Midbrain (tissue), 1 donor: ENCODE measurements at places on chromosomes 6 and 20.

DNA sequence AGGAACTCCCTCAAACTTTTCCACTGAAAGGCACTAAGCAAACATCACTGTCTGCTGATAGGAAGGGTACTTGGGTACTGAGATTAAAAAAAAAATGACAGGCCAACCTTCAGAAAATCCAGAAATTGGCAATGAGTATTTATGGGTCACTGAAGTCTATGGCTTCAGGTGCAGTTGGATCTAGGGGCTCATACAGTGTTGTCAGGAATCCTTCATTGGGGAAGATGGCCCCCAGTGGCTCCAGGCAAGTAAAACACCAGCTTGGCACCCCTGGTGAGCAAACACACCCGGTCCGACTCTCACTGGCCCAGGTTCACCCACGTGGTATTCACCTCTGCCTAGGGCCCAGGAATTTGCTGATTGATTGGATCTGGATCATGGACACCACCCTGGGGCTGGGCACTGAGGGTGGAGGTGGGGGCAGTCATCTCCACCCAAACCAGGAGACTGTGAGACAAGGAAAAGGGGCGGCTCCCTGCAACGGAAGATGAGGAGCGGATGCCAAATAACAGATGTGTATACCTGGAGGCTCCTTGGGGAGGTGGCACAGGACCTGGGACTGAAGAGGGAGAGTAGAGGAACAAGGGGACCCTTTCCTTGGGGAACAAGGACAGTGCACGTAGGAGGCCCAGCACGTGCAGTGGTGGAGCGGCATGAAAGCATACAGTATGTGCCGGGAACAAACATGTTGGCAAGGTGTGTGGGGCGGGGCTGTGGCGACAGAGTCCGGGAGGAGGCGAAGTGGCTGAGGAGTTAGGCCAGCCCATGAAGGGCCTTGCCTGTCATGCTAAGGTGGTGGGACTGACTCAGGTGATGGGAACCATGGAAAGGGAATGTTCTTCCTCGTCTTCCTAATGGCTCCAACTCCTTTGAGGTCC is 4.7 kb downstream of the SLC2A10 start:
- no peak for DNase-seq

- no peak for DNase-seq
Observed at GRCh38 chr6:17466707-17467106, 73.3 kb downstream of the CAP2 start.

- DNase-seq = no peak
Observed at GRCh38 chr20:25280574-25281535, 33.0 kb downstream of the PYGB start.

DNA sequence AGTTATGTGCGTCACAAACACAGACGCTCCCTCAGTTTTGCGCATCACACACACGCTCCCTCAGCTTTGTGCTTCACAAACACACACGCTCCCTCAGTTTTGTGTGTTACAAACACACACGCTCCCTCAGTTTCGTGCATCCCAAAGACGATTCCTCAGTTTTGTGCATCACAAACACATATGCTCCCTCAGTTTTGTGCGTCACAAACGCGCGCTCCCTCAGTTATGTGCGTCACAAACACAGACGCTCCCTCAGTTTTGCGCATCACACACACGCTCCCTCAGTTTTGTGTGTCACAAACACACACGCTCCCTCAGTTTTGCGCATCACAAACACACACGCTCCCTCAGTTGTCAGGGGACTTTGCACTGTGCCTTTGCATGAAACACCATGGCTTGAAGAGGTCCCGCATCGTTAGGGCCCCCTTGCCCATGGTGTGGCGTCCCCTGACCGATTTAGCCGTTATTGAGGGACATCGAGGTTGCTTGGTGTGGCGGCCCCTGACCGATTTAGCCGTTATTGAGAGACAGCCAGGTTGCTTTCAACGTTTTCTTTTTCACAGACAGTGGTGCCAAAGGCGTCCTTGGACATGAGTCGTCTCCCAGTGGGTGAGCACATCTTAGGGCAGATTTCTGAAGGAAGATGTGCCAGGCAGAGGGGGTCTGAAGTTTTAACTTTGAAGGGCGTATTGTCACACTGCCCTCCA is 28.1 kb upstream of the MYT1 start:
- DNase-seq = no peak

DNA sequence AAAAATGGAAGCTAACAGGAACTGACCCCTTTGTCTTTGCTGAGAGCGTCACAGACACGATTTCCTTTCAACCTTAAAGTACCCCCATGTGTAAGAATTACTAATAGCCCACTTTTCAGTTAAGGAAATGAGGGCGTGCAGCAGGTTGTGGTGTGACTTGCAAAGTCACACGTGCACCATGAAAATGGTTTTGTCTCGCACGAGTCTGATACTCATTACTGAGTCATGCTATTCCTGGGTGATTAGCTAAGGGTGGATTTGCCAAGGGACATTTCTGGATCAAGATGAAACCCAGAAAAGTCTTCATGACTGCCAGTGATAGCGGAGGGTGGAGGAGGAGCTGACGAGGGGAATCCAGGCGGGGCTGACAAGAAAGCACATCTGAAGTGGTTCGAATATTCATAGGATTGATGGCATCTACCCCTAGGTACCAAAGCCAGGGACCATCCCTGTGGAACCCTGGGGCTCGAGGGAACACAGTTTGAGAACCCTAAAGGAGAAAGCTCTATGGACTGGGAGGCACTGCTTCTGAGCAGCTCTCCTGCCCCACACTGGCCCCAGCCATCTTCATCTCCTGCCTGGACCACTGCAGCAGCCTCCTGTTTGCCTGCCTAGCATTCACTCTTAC is 12.1 kb upstream of the NFATC2 start:
- no peak for DNase-seq

DNA sequence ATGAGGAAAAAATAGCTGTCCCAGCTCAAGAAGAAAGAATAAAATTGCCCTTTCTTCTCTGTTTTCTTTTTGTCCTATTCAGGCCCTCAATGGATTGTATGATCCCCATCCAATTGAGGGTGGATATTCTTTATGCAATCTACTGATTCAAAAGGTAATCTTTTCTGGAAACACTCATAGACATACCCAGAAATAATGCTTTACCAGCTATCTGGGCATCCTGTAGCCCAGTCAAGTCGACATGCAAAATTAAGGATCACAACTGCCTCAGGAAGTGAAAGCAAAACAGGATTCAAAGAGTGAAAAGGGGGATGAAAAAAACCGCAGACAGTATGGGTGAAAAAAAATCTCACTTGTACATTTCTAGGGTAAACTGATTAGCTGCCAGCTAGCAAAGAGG is 410.1 kb downstream of the TBC1D32 start:
- DNase-seq = no peak

DNA sequence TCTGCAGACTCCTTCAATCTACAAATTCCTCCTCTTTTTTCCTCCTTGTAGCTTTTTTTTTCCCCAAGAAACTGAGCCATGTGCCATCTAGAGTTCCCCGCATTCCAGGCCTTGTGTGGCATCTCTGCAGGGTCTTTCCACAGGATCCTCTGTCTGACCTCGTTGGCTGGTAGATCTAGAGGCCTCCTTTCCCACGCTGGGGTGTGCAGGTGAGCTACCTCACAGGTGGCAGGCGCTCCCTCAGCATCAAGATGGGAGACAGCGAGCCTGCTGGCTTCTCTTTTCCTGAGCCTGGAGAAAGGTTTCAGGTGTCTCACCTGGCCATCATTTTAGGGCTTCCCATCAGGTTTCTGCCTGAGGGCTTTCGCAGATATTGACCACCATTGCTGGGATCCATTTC is 9.6 kb upstream of the NELFCD start:
- no peak for DNase-seq

DNA sequence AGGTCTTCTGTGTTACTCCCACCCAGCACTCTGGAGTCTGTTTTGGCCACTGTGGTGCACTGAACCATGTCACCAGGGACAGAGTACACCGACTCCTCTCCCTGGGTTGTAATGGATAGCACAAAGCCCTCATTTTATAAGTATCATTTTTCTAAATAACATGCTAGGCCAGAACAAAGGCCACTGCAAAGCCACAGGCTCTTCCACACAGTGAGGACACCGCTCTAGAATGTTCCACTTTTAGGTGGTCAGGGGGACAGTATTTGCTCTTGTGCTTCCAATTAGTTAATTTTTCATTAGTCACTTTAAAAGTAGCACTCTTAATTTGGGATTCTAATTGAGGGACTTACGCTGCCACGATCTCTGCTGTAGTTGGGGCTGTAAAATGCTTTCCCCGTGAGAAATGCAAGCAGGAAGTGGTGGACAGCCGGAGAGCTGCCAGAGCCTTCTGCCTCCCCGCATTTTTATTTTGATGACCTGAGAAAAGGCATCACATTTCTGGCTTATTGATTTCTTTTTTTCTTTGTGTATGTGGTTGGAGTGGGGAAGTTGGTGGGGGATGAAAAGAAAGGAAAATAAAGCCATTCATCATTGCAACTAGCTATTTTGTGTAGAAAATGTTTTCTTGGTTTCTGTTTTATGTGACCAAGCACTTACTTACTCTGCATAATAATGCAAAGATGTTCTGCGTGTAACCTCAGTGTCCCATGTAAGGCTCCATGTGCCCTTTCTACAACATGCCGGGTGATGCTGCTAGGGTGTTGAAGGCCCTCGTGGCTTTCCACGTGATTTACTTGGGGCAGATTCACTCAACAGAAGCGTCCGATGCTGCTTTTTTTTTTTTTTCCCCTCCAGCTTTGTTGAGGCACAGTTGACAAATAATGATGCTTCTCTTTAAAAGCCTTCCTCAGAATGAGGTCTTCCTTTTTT is 195.9 kb downstream of the SASH1 start:
- DNase-seq = peak; percentile 54

- no peak for DNase-seq
Observed at GRCh38 chr20:18983796-18984195, 170.2 kb downstream of the SCP2D1 start.

- DNase-seq = no peak
Observed at GRCh38 chr6:100261486-100261885, 203.2 kb downstream of the SIM1 start.

DNA sequence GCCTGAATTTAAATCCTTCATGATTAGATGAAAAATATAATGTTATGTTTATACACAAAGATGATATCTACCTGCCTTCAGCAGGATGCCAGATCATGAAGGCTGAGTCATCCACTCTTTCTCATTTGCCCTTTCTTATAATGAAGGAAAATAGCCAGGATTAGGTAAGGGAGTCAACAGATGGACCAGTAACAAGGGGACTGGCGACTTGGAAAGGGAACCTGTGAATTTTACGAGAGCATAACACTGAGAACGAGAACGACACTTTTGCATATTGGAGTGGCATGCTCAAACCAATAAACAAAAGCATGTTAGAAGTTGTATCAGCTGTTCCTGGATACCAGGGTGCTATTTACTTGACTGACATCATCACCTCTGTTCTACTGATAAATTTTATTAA is 154.0 kb downstream of the LAMP5 start:
- DNase-seq = no peak

DNA sequence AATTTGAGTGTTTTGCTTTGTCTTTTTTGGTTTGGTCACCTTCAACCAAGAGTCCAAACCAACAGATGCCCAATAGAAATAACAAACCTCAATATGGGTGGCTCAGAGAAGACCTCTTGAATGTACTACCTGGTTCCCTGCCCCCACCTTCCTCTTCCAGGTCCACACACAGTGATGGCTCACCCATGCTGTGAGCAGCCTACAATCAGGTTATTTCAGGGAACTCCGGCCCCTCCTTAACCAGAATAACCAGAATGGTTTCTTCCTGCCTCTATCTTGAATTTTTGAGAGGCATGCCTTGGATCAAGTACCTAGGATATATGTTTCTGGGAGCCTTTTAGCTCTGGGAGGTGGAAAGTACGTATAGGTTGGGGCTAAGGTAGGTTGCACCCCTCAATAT is 327.1 kb upstream of the PRDM1 start:
- no peak for DNase-seq

GRCh38 chr6:119842191-119842590 is 492.6 kb upstream of the MAN1A1 start:
- no peak for DNase-seq

DNA sequence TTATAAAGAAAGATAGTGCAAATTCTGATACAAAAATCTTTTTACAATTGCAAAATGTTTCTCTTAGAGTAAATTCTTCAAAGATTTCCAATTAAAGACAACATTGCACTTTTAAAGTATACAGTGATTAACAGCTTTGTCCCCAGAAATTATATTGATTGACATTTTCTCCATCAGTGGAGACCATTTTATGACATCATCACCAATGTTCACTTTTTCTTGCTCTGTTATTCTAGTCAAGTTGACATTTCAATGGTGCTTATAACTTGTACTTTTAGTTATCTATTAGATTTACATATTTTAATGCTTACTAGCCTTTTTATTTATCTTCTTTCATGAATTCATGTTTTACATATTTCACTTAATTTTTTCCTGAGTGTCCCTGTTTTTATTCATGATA is 524.8 kb downstream of the HAO1 start:
- DNase-seq = no peak
